ENCODE measurements at places on chromosomes 6 and 20.

GRCh38 chr6:111091987-111092386 lies 4.7 kb downstream of the SLC16A10 start:
- DNase-seq = no peak

GRCh38 chr6:155248008-155249001 lies 15.5 kb upstream of the CLDN20 start:
- DNase-seq = no peak

GRCh38 chr20:61646986-61647385 lies 394.9 kb downstream of the CDH4 start:
- DNase-seq = no peak

GRCh38 chr20:33991502-33991901 lies 2.2 kb upstream of the RALY start:
- no peak for DNase-seq

GRCh38 chr6:77040568-77041195 lies 422.6 kb downstream of the HTR1B start:
- DNase-seq = no peak

- no peak for DNase-seq
Observed at GRCh38 chr6:36755435-36756348, 58.1 kb downstream of the RAB44 start.

GRCh38 chr6:116277124-116277523 lies 2.6 kb downstream of the TSPYL1 start:
- no peak for DNase-seq

Data from GM04504 (cell line).